ENCODE measurements at places on chromosomes 5 and 9.

DNA sequence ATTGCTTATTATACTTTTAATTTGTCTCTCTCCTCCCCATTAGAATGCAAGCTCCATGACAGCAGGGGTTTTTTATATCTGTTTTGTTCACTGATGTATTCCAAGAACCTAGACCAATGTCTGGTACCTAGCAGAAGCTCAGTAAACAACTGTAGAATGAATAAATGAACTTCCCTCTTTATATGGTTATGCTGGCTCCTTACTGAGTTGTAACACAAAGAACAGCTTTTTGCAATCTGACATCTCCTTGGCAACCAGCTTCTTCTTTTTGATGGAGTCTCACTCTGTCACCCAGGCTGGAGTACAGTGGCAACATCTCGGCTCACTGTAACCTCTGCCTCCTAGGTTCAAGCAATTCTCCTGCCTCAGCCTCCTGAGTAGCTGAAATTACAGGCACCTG lies 13.6 kb downstream of the TRMO start:
- DNase-seq, result no peak

DNA sequence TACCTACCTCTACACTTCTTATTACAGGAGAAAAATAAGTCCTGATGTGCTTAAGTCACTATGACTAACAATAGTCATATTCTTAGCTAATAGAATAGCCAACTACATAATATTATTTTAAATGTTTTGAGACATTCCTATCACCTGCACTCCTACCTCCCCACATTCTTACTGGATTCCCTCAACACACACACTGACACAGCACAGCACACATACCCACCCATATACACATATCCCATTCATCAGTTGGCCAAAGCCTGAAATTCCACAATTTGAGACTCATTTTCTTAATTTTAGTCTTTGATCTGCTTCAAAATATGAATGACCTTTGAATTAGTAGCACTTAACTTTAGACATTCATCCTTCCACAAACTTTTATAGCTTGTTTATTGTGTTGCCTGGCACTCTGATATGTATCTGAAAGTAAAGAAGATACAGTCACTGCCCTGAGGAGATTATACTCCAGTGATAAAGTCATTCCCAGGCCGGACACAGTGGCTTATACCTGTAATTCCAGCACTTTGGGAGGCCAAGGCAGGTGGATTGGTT lies 168.3 kb upstream of the RASA1 start:
- no peak for DNase-seq

GRCh38 chr9:6197330-6197729 lies 18.3 kb upstream of the IL33 start:
- no peak for DNase-seq

DNA sequence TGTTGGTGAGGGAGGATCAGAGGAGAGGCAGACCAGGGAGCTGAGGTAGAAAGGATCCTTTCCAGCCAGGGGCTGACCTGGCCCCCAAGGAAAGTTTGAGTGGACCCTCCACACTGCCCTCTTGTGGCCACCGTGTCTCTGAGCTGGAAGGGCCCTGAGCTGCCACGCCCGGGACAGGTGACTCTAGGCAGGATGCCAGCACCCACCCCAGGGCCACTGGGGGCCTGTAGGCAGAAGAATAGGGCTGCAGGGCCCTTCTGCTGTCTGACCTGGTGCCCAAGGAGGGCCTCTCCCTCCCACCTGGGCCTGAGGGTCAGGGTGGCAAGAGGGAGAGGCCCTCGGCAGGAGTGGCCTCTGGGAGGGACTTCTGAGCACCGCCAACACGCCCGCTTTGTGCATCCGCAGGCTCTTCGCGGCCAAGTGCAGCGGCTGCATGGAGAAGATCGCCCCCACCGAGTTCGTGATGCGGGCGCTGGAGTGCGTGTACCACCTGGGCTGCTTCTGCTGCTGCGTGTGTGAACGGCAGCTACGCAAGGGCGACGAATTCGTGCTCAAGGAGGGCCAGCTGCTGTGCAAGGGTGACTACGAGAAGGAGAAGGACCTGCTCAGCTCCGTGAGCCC lies 76.8 kb downstream of the LMX1B start:
- peak; percentile 13 for DNase-seq

GRCh38 chr9:36470643-36471290 lies 70.7 kb upstream of the RNF38 start:
- DNase-seq, result peak; percentile 81

- DNase-seq, result no peak
Measured at GRCh38 chr9:87798261-87798833, 72.4 kb downstream of the CTSL start.

DNA sequence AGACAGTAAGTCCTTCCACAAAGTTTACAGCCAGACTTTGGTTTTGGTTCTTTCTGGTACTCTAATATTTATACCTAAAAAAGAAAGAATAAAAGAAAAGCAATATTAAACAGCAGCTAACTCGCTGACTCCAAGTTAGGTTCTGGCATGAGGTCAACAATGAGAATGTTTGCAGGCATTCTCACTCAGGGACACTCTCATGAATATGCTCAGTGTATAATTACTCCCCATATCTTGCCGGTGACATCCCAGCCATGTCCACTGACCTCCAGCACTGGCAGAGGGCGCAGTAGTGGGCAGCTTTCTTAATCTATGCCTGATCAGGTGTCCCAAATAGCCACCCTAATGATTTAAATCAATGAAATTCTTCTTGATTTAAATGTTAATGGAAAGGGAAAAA lies 151.5 kb downstream of the BNC2 start:
- peak; percentile 52 for DNase-seq

GRCh38 chr5:165370233-165370632 lies 1864.8 kb downstream of the MAT2B start:
- DNase-seq, result no peak

DNA sequence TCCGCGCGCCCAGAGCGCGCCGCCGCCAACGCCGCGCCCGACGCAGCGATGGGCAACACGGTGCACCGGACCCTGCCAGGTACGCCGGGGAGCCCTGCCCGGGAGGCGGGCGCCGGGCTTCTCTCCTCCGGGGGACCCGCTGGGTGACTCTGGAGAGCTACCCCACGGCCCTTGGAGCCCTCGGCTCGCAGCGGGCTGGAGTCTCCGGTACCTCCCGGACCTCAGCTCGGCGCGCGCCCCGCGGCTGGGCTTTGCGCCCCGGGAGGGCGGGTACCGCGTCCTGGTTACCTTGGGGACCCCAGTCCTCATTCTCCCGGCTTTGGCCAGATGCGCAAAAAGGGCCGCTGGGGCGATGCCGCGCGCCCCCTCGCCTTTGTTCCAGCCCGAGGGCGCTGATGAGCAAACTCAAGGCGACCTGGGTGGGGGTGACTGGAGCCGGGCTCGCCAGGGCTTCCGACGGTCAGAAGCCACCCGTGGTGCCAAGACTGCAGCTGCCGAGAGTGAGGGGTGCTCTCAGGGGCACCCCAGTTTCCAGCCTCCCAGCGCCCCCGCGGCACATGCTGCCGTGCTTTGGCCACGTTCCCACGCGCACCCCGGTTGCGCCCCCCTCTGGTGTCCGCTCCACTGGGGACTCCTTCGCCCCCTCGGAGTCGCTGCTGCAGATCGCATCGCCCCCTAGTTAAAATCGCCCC lies 442 bp downstream of the NEURL1B start:
- no peak for DNase-seq

GRCh38 chr9:135209852-135210251 lies 122.4 kb downstream of the OLFM1 start:
- peak; percentile 15 for DNase-seq

- peak; percentile 62 for DNase-seq
Measured at GRCh38 chr9:129278391-129279237, 100.6 kb upstream of the IER5L start.

DNA sequence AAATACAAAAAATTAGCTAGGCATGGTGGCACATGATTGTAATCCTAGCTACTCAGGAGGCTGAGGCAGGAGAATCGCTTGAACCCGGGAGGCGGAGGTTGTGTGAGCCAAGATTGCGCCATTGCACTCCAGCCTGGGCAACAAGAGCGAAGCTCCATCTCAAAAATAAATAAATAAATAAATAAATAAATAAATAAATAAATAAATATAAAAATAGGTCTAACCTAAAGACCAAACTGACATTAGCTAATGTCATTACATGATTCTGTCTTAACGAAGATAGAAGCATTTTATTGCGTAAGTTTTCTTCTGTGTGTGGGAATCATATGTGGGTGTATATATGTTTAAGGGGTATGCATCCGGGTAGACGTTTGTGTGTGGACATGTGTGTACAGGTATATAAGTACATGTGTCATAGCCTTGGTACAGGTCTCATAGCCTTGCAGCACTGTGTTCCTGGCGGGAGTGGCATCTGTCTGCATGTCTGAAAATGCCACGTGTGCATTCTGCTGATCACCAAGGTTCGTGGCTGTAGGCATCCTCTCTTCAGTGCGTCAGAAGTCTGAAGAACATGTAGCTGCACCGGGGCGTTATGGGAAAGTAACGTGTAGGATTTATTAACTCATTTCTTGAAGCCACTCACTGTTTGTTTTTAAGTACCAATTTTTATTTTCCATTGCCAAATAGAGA lies 298.1 kb downstream of the NR3C1 start:
- no peak for DNase-seq

- no peak for DNase-seq
Measured at GRCh38 chr5:90142541-90142940, 267.0 kb downstream of the CETN3 start.

- DNase-seq, result no peak
Measured at GRCh38 chr5:52988335-52989024, 672 bp upstream of the ITGA2 start.

GRCh38 chr5:153546566-153546965 lies 56.1 kb downstream of the GRIA1 start:
- peak; percentile 45 for DNase-seq

- DNase-seq, result no peak
Measured at GRCh38 chr5:2909035-2909434, 157.6 kb upstream of the IRX2 start.

- DNase-seq, result no peak
Measured at GRCh38 chr9:93125331-93125894, 8.6 kb downstream of the NINJ1 start.

DNA sequence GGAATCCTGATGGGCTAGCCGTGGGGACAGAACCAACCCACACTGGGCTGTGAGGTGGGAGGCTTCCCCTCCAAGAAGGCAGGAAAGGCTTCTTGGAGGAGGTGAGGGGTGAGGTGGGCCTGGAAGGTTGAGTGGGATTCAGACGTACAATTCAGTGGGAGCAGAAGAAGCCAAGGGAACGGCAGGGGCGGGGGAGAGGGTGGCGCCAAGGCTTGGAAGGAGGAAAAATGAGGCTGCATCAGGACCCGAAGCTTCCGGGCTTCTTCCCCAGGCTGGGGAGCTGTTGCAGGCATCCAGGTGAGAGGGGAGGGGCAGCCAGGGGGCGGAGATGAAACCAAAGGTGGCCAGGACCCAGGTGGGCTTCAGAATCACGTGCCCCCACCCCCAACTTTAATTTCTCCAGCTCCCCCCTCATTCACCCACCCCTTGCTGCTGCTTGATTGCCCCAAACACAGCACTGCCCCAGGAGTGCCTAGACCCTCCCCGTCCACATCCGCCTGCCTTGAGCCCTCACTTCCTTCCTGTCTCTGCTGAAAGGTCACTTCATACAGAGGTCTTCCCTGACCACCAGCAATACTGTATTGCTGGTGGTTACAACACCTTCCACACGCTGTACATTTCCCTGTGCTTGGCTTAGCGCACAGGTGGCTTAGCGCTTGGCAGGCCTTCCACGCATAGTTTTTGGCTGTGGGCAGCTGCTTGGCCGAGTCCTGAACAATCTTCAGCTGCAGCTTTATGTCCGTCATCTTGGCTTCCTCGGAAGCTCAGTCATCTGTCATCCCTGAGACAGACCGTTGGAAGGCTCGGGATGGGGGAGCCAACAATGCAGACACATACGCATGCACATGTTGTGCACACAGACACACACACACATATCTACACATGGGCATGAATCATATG lies 193.5 kb downstream of the RGS3 start:
- no peak for DNase-seq

DNA sequence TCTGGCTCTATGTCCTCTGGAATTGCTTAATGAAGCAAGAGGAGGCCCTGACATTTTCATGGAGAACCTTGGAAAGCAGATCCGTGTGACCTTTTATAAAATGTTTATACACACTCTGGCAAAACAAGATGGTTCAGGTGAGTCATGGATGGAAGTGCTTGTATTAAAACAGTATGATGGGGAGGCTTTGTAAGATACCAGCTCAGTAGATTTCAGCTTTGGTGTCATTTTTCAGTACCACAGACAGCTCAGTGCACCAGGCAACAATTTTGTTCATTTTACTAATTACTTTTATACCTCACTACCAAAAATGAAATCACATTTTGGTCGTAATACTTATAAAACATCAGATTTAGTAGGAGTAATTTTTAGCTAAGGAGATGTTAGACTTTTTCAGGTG lies 5.2 kb downstream of the KCNN2 start:
- DNase-seq, result peak; percentile 24

GRCh38 chr5:159448841-159449407 lies 118.6 kb upstream of the IL12B start:
- no peak for DNase-seq

- DNase-seq, result no peak
Measured at GRCh38 chr9:93488244-93488643, 34.9 kb upstream of the FAM120AOS start.

DNA sequence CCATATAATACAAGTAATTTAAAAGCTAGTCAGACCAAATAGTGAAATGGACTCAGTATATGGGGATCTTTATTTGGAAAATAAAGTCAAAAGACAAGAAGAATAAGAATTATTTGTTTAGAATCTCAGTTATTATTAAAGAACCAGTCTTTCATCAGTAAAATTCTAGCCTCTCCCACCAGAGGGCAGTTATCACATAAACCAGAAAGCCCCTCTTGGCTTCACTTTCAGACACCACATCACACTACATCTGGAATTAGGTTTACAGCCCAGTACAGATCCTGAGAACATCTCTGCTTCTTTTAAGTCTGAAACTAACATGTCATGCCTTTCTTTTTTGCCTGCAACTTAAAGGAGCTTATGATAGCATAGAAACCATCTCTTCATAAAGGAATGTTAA lies 12.2 kb upstream of the HSPB3 start:
- peak; percentile 45 for DNase-seq

DNA sequence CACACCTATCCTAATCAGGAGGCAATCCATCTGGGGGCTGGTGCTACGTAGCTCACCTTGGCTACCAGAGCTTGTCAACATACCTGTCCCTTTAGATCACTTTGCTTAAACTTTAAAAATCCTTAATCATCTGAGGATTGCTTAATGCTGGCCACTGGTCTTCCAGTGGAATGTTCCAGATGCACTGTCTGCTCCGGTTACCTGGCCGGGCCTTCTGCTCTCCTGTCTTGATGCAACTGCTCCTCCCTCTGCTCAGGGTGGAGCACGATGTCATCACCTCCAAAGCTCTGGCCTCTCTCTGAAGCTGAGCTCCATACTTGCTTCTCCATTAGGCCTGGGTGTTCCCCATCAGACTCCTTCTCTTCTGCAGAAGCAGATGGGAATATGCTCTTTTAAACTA lies 106.5 kb upstream of the OTULINL start:
- DNase-seq, result no peak

DNA sequence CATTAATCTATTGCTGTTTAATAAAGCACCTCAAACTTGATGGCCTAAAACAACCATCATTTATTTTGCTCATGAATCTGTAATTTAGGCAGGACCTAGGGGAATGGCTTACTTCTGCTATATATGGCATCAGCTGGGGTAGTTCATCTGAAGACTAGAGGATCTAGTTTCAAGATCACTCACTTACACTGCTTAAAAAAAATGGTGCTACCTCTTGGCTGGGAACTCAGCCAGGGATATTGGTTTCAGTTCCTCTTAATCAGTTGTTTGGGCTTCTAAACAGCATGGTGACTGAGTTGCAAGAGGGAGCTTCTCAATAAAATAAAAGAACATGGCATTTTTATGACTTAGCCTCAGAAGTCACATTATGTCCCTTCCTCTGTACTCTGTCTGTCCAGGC lies 142.0 kb downstream of the FAM114A2 start:
- peak; percentile 72 for DNase-seq

GRCh38 chr9:127132375-127132774 lies 9.9 kb upstream of the ANGPTL2 start:
- no peak for DNase-seq

All from iris pigment epithelial cell (primary cell).